ENCODE measurements at places on chromosomes 2 and 18.

- DNase-seq = no peak
Observed at GRCh38 chr2:126356631-126357030, 299.3 kb upstream of the GYPC start.

DNA sequence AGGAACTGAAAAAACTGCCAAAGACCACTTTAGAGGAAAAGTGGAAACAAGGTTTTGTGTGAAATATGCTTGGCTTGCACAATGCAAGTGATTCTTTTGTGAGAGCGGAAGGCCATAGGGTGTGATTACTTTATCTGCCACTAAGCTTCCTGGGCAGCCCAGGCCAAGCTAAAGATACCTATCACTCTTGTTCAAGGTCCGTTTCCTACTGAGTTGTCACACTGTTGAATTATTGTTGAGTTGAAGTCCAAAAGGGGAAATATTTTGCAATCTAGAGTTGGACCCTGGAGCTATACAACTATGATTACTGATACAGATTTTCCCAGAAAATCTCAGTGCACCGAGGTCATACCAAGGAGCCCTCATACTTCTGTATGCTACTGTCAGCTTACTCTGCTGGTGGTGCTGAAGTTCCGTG lies 72.7 kb upstream of the CTAGE1 start:
- no peak for DNase-seq

DNA sequence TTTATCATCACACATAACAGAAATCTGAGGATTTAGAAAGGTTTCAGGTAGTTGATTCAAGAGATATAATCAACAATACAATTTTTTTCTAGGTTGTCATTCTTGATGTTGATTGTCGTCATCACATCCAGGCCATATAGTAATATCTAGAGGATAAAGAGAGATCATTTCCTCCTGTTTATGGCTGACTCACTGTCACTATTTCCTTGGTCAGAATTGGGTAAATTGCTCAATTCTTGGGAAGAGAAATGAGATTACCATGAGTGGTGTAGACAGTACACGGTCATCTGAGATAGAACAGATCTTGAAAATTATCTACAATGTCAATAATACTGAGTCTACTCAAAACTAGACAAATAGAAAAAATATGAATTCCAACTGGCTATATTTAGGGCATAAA lies 78.8 kb downstream of the ZNF804A start:
- DNase-seq = no peak

GRCh38 chr2:19846030-19846429 lies 55.8 kb downstream of the TTC32 start:
- DNase-seq = no peak

DNA sequence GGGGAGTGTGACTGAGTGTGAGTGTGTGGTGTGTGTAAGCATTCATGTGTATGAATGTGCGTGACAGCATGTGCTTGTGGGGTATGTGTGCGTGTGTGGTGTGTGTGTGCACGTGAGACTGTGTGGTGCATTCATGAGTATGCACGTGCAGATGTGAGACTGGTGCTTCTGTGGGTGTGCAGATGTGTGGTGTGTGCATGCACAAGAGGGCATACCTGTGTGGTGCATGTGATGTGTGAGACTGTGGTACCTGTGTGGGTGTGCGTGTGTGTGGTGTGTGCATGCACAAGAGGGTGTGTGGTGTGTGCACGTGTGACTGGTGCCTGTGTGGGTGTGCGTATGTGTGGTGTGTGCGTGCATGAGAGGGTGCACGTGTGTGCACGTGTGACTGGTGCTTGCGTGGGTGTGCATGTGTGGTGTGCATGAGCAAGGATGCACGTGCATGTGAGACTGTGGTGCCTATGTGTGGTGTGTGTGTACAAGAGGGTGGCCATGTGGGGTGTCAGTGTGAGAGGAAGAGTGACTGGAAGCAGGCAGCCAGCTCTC lies 213.3 kb downstream of the TWIST2 start:
- DNase-seq = no peak

- DNase-seq = no peak
Observed at GRCh38 chr2:112588611-112589045, 4.2 kb downstream of the CHCHD5 start.

GRCh38 chr2:174076040-174076439 lies 110.9 kb upstream of the SP3 start:
- DNase-seq = no peak

GRCh38 chr2:239178484-239178883 lies 222.3 kb downstream of the HDAC4 start:
- no peak for DNase-seq

- DNase-seq = no peak
Observed at GRCh38 chr2:28354920-28355520, 37.6 kb upstream of the FOSL2 start.

GRCh38 chr2:98656800-98657199 lies 48.4 kb downstream of the UNC50 start:
- peak; percentile 57 for DNase-seq

GRCh38 chr18:13257361-13257980 lies 38.9 kb downstream of the LDLRAD4 start:
- no peak for DNase-seq

- no peak for DNase-seq
Observed at GRCh38 chr2:54947136-54947535, 103.1 kb downstream of the RTN4 start.

Data from CD4-positive, alpha-beta T cell treated with Interleukin-2 at 100 ng/mL for 4 hours (primary cell).